ENCODE measurements at places on chromosomes 7 and 10.

- no peak for DNase-seq
These were observed 4.1 kb upstream of the KIF5B start for GRCh38 chr10:32060347-32060746.

DNA sequence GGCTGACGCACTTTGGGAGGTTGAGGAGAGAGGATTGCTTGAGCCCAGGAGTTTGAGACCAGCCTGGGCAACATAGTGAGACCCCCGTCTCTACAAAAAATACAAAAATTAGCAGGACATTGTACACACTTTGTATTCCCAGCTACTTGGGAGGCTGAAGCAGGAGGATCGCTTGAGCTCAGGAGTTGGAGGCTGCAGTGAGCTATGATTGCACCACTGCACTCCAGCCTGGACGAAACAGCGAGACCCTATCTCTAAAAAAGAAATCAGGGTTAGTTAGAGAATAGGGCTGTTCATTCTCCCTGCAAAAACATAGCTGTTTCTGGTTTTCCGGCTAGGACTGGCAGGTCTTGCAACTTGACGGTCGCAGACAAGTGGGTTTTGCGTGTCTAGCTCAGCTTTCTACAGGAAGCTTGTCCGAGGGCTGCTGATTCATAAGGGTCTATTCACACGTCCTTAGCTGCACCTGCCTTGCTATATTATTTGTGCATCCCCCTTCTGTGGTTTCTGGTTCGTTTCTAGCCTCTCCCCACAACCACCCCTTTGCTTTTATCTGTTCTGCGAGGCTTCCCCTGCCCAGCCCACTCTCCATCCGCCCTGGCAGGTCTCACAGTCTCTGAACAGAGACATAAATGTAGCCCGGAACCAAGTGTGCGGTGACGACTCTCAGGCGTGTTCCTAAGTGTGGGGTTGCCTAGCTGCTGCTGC is 10.7 kb downstream of the AMZ1 start:
- DNase-seq = no peak

DNA sequence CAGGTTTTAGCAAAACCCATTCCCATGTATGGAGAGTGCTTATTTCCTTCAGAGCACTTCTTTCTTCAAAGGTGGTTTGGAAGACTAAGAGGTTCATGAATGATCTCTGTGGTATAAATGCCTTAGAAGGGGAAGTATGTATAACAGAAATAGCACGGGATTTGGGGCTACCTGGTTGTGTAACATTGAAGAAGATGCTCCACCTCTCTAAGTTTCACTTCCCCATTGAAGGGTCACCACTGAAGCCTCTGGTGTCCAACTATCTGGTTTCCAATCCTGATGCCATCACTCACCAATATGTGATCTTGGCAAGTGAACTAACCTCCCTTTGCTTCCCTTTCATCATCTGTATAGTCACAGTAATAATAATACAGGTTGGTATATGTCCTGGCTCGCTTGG is 37.2 kb downstream of the CYCS start:
- DNase-seq = no peak

DNA sequence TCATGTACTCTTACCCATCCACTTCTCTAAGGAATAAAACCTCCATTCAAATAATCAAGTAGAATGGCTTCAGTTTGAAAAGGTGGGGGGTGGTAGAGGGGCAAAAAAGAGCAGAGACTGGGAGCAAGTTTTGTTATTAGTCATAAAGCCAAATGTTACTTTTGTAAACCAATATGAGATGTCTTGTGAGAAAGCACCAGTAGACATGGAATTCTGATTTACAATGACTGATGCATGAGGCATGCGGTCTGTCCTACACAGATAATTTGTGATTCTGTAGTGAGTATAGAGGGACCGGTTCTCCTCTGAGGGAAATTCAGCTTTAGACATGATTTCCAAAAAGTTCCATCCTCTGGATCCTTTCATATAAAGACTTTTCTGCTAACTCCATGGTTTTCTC is 12.9 kb upstream of the ABCA13 start:
- no peak for DNase-seq

DNA sequence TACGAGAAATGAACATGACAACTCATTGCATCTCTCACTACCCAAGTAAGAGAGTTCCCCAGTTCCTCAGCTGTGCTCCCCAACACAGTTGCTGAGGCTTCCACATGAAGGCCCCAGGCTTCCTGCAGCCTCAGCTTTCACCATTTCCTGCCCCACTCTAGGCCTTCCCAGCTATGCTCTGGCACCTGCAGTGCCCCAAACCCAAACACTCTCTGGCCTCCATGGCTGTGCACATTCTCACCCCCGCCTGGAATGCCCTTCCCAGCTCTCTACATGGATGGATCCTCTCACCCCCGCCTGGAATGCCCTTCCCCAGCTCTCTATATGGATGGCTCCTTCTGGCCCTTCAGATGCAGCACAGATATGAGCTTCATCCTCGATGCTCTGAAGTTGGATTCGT is 61.3 kb downstream of the KIAA1549 start:
- DNase-seq = no peak

- no peak for DNase-seq
These were observed 394.4 kb upstream of the SEMA3A start for GRCh38 chr7:84589012-84589411.

- DNase-seq = no peak
These were observed 897.8 kb downstream of the SORCS3 start for GRCh38 chr10:105538874-105539273.

- no peak for DNase-seq
These were observed 611.2 kb upstream of the MGMT start for GRCh38 chr10:128855618-128856428.

DNA sequence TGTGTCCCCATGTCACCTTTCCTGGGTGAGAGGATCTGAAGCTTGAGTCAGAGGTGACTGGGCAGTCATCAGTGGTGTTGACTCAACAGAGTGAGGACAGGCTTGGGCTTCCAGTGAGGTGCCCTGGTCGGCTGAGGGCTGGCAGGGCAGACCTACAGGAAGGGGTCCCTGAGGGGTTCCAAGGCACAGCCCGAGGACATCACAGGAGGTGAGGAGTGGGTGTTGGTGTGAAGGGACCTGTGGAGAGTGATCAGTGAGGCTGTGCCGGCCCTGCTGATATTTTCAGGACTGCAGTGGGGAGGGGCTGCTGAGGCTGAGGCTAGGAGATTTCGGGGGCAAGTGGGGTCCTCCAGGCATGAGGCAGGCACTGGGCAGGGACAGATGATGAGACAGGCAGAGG is 545.5 kb downstream of the TCERG1L start:
- DNase-seq = no peak

- DNase-seq = no peak
These were observed 208.3 kb downstream of the USP6NL start for GRCh38 chr10:11403116-11403515.

DNA sequence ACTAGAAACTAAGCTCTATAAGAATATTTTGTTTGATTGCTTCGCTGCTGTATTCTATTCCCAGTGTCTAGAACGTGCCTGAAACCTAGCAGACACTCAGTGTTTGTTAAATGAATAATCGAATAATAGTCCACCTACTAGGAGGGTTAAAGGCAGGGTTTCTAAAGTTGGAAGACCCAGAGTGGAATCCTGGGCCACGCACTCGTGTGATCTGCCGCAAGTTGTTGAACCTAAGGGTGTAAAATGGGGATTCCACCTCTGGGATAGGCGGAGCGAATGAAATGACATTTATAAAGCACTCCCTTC is 702 bp upstream of the AGFG2 start:
- DNase-seq = no peak

DNA sequence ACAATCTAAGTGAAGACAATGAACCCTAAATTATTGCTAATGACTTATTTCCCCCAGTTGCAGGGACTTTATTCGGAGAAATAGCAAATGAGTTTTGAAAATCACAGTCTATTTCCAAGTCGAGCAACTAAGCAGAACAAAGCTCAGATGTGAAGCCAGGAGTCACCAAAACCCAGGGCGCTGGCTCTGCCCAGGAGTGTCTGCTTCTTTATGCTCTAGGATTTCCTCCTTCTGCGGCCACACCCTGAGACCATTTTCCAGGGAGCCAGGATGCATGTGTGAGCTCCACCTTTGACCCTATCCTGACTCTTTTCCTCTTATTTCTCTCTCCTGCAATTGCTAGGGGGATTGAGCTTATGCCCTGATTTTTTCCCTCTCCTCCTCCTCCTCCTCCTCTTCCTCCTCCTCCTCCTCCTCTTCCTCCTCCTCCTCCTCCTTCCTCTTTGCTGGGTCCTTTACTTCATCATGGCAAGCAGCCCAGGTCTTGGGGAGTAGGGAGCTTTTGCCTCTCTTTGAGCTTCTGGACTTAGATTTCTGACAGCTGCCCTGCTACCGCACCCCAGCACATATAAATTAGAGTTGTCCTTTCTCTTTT is 234.4 kb downstream of the ARL4A start:
- DNase-seq = no peak

- DNase-seq = no peak
These were observed 17.5 kb upstream of the ENO4 start for GRCh38 chr10:116831790-116832189.

DNA sequence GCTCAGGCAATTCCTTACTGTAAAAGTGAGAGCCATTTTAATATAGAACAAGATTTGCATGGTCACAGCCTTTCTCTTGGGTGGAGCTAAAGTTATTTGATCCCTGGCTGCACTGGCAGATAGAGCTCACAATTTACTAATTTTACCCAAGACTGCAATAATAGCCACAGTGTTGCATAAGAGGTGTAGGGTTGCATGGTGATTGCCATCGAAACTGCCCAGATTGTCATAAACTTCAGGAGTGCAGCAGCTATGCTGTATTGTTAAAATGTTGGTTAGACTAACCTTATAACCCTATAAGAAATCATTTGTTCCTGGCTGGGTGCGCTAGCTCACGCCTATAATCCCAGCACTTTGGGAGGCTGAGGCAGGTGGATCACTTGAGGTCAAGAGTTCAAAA is 50.0 kb downstream of the VCL start:
- DNase-seq = no peak

GRCh38 chr10:131250454-131251145 is 60.9 kb downstream of the TCERG1L start:
- no peak for DNase-seq

DNA sequence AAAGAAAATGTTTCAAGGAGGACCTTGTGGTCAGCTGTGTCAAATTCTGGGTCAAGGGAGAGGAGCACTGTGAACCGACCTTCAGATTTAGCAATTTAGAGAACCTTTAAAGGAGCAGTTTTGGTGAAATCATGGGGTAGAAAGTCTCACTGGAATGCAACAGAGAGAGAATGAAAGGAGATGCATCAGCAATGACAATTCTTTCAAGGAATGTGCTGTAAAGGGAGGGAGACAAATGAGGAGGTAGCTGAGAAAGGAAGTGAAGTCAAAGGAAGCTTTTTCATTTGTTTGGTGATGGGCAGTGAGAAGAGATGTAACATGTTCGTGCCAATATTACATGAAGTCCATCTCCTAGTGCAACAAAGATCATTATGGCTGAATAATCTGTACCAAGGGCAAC is 166.0 kb downstream of the TSPAN12 start:
- no peak for DNase-seq

DNA sequence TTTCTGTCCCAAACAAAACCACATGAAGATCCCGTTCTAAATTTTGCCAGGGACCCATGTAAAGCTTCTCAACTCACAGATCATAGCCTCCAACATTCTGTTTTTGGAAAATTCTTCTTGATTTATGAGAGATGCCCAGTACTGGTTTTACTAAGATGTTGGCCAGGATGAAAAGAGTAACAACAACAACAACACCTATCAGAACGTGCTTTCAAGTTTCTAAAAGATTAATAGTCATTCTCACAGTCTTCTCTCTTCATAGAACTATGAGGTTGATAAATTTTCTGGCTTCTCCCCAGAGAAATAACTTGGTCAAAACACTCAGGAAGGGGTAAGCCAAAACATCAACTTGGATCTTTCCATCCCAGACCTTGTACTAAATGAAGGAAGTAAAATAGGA is 567.5 kb upstream of the IGFBP3 start:
- no peak for DNase-seq

GRCh38 chr7:22150221-22150620 is 204.5 kb upstream of the CDCA7L start:
- DNase-seq = no peak

GRCh38 chr10:92937876-92938275 is 89.6 kb downstream of the EXOC6 start:
- DNase-seq = no peak

- DNase-seq = no peak
These were observed 108.9 kb downstream of the RNLS start for GRCh38 chr10:88473989-88474883.

DNA sequence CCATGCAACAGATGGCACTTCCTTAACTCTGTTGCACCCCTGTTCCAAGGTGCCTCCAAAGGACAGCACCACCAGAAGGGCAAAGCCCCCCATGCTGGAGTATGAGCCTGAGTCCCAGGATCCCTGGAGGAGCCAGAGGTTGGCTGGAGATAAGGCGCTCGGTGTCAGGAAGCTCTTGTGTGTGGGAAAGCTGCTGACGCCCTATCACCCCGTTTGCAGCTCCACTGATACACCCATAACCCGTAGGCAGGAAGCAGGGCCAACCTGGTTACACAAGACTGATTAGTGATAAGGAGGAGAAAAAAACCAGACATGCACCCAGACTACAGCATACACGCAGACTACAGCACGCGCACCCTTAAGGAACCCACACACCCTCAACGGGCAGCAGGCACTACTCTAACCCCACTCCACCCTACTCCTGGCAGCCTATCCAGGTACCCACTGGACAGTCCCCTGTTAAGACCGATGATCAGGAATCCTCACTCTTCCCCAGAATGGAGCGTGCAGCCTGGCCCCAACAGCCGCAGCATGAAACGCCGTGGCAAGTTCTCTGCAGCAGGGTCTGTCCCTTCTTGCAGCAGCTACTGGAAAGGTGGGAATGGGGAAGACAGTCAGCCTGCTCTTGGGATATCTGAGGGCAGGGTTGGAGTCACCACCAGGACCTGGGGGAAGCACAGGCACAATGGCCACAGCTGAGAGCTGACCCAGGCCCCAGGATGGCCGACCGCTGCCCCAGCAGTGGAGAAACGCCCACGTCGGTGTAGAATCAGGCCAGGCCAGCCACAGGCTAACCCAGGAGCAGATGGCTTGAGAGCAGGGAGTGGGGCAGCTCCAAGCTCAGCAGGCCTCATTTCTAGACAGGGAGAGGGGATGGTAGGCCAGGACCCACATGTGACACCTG is 38.3 kb upstream of the TUBB8 start:
- no peak for DNase-seq

DNA sequence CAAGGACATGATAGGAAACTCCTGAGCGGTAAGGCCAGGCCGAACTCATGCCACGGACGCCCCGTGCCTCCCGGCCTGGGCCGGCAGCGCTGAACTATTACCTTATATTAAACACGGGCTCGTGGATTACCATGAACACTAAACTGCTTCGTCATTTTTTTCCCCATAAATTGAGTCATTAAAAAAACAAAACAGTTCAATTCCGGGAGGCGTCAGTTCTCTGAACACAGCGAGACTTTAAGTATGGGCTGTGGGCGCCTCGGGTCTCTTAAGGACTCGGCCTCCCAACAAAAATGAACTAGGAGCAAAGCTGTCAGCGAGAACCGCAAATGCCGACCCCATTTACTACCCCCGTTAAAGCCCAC is 519 bp downstream of the PITRM1 start:
- no peak for DNase-seq

DNA sequence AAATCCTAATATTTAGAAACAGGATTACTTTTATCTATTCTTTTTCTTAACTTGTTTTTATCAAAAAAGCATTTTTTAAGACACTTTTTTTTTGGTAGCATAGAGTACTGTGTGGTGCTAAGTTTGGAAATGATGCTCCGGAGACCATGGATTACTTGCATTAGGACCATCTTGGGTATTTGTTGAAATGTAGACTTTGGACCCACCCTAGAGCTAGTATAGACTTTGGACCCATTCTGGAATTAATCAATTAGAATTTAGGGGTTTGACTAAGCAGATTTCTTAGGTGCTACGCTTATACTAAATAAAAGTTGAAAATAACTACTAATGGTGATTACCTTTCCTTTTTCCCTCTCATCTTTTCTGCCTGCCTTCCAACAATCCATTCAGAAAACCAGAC is 80.4 kb downstream of the PHF14 start:
- no peak for DNase-seq

Measured in right renal pelvis (tissue), 4 donors.